ENCODE measurements at places on chromosomes 1 and 21.

- no peak for DNase-seq
Measured at GRCh38 chr1:166785987-166786386, 53.3 kb upstream of the POGK start.

DNA sequence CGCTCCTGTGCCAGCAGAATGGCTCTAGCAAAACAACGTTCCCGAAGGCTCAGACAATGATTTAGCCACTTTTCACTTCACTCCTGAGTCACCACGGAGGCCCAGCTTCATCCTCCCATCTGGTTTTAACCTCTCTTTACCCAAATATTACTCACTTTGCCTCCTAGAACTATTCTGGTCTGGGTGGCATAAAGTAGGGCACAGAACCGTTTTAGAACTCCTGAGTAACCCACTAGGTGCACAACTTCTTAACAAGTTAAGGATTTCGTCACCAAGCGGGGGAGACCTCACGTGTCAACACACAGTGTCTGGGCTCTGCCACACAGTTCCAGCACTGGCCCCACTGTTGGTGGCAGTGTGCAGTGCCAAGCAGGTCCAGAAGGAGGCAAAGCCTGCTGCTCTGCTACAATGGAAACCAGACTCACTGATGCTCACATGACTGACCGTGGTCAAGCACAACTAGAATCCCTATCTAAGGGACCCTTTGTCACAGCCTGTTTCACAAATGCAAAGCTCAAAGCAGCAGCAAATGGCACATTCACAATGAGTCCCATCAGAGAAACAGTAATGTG lies 121.7 kb downstream of the SIPA1L2 start:
- DNase-seq = no peak

DNA sequence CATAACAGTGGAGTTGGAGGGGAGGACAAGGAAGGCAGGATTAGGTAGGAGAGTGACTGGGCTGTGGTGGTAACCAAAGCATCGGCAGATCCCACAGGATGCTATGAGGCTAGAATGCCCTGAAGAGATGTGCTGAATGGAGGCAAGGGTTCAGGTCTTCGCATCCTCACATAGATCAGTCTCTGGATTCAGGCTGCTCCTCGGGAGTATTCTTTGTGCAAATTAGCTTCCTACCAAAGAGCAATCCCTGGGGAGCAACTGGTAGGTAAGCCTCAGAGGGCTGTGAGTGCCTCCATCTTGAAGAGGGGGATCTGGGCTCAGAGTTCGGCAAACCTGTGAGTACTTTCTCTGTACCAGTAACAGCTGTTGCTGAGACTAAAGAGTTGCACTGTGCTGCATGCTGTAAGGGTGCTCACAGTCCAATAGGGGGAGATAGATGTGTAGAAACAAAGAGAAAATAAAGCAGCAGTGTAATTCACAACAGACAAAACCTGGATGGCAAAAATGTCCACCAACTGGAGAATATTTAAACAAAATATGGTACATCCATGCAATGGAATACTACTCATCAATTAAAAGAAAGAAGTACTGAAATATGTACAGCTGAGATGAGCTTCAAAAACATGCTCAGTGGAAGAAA lies 322.4 kb upstream of the DEPDC1 start:
- DNase-seq = no peak

DNA sequence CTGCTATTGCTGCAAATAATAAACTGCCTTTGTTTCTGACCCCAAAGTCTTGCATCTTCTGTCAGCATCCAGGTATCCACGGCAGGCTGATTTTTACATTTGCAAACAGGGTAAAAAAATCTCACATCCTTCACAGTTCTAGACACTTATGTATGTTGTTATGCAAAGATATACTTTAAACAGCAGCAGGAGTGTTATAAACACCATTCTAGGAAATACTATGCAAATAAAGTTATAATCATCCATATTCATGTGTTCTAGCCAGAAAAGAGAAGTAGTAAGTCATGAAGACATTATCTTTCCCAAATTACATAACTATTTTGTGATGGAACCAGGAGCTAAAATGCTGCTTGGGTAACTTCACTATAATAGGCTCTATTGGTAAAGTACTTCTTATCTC lies 534.2 kb downstream of the LTN1 start:
- DNase-seq = no peak

- no peak for DNase-seq
Measured at GRCh38 chr21:38567335-38567969, 69.2 kb upstream of the ERG start.

- DNase-seq = no peak
Measured at GRCh38 chr1:231558708-231559185, 30.3 kb downstream of the TSNAX start.

DNA sequence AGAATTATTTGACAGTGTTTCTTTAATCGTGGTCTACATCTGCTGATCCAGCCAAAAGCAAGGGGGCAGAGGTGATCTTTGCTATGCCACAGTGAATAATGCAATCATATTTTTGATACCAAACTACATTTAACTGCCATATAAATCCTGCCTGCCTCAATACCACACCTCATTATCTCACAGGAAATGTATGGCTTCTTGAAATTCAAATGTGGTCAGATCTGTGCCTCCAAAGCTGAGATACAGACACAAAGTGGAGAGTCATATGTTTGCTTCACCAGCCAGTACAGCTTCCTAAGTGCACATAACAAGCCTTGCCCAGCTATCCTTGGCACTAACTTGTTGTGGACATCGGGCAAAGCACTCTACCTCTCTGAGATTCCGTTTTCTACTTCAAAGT lies 250.0 kb upstream of the NFIA start:
- no peak for DNase-seq

- no peak for DNase-seq
Measured at GRCh38 chr1:61388566-61388965, 306.2 kb downstream of the NFIA start.

GRCh38 chr1:226816576-226816975 lies 53.8 kb upstream of the PSEN2 start:
- no peak for DNase-seq

DNA sequence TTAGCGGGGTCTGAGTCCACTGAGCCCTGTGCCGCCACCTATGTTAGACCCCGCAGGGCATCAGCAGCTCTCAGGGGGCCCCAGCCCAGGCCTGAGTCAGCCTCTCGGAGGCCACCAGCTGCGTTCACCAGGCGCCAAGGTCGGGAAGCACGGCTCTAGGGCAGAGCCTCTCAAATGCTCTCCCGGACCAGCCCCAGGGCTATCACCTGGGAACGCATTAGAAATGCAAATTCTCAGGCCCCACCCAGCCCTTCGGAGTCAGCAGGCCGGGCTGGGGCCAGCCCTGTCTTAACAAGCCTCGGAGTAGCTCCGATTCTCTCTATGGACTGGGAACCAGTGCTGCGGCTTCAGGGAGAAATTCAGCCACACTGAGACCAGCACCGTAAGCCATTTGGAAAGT lies 37.2 kb upstream of the TSPEAR start:
- DNase-seq = no peak

DNA sequence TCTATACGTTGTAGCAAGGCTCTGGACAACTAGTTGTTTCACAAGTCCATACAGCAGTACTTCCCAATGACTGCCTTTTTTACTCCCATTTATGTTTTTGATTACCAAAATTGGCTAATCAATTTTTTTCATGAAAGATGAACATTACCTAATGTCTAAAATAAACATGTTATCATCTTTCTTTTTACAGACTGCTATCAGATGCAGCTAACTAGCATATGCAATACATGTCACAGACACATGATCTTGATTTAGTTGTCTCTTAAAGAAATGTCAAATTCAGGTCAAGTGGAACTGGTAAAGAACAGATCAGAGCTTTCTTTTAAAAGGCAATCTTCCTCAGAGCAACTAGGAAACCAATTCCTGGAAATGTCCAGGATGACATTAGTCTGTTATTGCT lies 630 bp upstream of the DBT start:
- DNase-seq = no peak

- no peak for DNase-seq
Measured at GRCh38 chr21:37904856-37905255, 11.4 kb downstream of the KCNJ6 start.

DNA sequence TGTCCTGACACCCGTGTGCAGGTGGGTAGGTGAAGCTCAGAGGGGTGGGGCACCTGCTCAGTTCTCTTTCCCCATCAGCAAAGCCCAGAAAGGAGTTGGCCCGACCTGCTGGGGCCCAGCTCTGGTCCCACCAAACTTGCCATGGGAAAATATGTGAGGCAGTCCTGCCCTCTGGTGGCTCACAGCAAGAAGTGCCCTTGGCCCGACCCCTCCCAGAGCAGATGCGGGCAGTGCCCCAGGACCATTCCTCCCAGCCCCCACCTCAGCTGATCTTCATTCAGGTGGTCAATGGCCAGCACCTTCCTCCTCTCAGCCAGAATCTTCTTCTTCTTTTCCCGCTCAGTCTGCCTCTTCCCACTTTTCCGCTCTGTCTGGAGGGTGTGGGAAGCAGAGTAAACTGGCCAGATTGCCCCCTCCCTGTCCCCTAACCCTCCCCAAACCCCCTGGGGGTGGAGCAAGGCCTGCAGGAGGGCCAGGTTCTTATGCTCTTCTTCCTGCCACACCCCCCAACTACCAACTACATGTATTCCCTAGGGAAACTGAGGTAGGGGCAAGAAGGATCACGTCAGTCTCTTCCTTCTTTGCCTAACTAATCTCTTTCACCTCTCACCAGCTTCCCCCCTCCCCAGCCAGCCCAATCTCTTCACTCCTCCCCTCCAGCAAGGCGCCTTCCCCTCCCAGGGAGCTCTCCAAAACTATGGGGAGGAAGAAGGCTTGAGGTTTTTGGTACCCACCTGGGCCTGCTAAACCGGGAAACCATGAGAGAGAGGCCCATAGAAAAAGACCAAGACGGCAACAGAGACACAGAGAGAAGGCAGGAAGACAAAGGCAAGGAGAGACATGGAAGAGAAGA lies 15.6 kb downstream of the TNNT2 start:
- no peak for DNase-seq

DNA sequence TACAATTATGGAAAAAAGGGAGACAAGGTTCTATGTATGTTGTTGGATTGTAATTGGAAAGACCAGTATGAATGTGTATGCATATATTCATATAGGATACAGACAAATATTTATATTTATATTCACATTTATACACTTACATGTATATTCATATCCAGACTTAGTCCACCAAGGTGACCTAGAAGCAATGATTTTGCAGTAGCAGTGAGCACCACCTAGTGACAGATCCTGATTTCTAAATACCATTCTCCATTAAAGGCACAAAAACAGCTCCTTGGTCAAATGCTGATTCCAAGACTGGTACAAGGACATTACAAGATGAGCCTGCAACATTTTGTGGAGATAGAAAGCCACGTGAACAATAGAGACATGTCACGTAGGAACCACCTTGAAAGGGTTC lies 153.4 kb downstream of the SDCCAG8 start:
- DNase-seq = no peak

DNA sequence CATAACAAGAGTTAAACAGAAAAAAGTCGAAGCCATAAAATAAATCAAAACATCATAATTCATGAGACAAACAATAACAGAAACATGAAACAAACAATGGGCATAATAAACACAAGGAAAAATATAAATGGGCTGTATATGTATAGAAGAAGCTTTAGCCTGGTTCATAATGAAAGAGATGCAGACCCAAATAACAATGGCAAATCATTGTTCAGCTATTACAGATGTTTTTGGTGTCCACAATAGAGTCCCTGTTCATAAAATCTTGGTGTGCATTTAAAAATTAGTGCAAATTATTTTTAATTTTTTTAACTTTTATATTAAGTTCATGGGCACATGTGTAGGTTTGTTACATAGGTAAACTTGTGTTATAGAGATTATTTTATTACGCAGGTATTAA lies 1185.9 kb upstream of the B3GALT2 start:
- no peak for DNase-seq

DNA sequence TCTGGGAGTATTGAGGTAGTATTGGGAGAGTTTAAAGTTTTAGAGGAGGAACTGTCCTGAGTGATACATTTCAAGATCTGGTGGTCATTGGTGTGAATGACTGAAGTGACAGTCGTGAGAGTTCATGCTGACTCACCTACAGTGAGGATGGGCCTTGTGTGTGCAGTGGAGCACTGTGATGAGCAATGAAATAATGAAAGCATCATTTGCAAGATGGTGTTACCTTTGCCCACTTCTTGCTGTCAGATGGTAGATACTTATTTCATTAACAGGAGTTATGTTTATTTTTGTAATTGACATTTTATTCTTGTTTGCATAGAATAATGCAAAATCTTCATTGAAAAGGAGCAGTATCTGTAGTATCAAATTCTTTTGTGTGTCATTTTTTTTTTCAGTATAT lies 29.0 kb downstream of the POU2F1 start:
- no peak for DNase-seq

DNA sequence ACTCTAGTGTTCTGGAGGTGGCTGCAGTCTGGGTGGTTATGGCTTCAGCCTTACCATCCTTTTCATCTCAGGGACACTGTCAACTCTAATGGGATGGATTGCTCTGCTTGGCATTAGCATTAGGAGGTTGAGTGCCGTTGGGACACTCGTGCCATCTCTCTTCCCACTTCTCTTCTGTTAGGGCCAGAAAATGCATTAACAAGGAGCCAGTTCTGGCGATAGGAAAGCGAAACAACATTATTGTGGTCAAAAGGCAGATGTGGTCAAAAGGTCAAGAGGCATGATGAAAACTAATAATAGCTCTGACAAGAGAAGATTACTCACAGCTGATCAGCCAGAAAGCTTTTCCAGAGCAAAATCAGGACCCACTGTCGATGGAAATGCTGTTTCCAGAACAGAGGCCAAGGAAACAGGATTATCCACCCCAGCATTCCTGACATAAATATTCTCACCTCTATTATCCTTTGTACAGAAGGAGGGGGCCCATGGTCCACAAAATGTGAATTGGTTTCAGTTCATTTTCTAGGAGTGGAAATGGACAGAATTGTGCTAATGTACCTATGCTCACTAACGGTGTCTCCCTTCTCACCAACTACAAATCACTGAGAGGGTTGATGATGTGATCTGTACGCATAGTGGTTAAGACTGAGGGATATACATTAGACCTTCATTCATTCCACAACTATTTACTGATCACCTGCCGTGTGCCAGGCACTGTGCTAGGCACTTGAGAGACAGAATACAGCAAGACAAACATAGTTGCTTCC lies 72.0 kb downstream of the ST6GALNAC5 start:
- no peak for DNase-seq

DNA sequence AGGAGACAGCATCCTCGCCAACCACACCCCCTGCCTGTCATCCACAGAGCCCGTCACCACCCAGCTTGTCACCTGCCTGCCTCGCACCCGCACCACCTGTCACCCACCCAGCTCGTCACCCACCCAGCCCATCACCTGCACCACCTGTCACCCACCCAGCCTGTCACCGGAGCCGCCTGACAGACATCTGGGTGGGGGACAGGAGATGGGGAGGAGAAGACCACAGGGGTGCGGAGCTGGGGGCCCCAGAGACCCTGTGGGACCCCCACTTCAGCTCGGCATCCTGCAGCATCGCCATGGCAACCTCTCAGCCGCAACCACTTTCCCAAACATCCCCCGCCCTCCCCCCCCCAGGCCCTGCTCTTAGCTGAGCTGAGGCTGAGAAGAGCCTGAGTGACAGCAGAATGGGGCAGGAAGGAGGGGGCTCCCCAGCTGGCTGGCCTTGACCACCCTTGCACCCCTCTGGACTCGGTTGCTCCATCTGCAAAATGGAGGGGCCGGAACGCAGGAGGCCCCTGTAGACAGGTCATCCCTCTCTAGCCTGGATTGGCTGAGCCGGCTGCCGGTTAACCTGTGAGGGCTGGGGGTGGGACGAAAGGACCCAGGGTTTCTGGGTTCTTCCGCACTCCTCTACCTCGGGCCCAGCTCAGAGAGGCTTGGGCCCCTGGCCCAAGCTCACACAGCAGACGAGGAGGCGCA lies 11.6 kb downstream of the AHDC1 start:
- no peak for DNase-seq

Measured in omental fat pad (tissue), 4 donors.